Endodermal cell (in vitro differentiated cells): ENCODE measurements at places on chromosomes 7 and 10. TPM values are rescaled to one million over a fixed set of nuclear protein-coding genes. Genes with fewer than 3 reads are reported as not detected.

PTCD1 gene
- total RNA-seq: 6.6 to 12.5 TPM (median 12.1 TPM) in 3 replicates

DNA sequence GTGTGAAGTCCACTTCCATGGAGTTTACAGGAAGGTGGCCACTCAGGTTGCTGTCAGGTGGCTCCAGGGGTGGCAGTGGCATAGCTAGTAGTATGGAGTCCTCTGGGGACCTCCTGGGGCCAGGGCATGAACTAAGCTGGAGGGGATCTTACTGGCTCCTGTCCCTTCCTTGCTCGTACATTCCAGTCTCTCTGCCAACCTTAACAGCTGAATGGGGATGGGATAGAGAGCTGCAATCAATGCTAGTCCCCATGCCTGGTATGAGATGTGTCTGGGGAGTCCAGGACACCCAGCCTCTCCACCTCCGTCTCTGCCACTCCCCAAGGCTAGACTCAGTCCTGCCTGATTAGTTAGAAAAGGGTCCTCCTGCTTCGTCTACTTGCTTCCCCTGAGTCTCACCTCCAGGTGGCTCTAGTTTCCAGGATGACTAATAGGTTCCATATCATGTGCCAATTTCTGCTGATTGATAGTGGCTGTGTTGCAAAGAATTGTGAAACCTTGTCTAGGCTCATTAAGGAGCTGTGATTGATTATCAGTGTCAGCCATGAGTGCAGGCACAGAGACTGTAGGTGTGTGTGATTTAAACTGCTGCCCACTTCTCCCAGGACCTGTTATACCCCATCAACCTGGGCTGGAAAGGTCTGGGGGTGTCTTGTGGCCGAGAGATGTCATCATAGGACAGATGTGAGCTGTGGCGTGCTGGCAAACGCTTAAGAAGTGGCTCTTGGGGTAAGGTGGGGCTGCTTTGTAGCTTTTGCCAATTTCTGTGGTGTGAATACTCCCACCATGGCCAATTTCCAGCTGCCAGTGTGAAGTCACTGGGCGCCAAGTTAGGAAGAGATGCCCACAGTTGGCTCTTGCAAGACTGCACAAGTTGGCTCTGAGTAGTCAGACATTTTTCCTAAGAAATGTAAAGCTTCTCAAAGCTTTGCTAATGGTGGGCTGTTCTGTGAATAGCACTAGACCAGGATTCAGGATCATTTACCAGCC is 59.8 kb downstream of the COL13A1 start:
- no peaks in the 10 kb centered on the region for H3K27me3 ChIP-seq
- no peak overlapping the region for H3K4me3 ChIP-seq
- peaks cover 8% of the 10 kb centered on the region for H3K4me1 ChIP-seq
- no peaks in the 10 kb centered on the region for H3K36me3 ChIP-seq
- no peak overlapping the region for H3K27ac ChIP-seq

DNA sequence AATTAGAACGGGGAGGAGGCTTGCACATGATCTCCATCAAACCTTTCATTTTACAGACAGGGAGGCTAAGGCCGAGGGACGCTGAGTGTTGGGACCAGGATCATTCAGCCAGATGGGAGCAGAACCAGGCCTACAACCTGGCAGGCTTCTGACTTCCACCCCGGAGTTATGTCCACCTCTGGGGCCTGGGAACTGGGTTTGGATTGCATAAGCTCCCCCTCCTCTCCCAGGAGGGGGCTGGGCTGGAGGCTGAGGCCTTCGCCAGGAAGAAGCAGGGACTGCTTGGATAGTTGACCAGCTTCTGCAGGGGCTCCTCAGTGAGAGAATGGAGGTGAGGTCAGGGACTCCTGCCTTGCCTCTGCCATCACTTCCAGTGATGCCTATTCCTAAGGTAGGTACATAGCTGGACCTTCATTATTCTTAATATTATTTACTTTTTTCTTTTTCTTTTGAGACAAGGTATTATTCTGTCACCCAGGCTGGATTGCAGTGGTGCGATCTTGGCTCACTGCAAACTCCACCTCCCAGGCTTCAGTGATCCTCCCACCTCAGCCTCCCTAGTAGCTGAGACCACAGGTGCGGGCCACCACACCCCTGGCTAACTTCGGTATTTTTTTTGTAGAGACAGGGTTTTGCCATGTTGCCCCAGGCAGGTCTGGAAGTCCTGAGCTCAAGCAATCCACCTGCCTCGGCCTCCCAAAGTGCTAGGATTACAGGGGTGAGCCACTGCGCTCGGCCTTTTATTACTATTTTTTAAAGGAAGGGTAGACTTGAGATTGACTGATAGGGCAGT is 1.3 kb downstream of the SNX10 start:
- DNase-seq: peak; percentile 61
- H3K27me3 ChIP-seq: no peaks in the 10 kb centered on the region
- peak overlapping the region; percentile 82 for H3K4me3 ChIP-seq
- H3K4me1 ChIP-seq: peaks cover 4% of the 10 kb centered on the region

- H3K27ac ChIP-seq: peak overlapping the region; percentile 49
- DNase-seq: no peak
- no peaks in the 10 kb centered on the region for H3K27me3 ChIP-seq
- H3K36me3 ChIP-seq: no peaks in the 10 kb centered on the region
These were observed 110.8 kb downstream of the HIBADH start for GRCh38 chr7:27551803-27552400.

- H3K27ac ChIP-seq: no peak overlapping the region
- no peaks in the 10 kb centered on the region for H3K4me1 ChIP-seq
- no peak for DNase-seq
These were observed 300.8 kb downstream of the CAMK1D start for GRCh38 chr10:12650122-12650521.

GRCh38 chr7:103343758-103344452 is 662 bp downstream of the DNAJC2 start:
- H3K27ac ChIP-seq: peak overlapping the region; percentile 67
- no peaks in the 10 kb centered on the region for H3K27me3 ChIP-seq
- peak overlapping the region; percentile 91 for H3K4me3 ChIP-seq
- H3K36me3 ChIP-seq: peaks cover 31% of the 10 kb centered on the region

PGAM2 gene
- total RNA-seq: 1.3 to 1.9 TPM (median 1.6 TPM) in 3 replicates

- no peak overlapping the region for H3K27ac ChIP-seq
- no peaks in the 10 kb centered on the region for H3K36me3 ChIP-seq
- no peak overlapping the region for H3K4me3 ChIP-seq
These were observed 34.4 kb downstream of the ASAH2 start for GRCh38 chr10:50216894-50217293.

- no peaks in the 10 kb centered on the region for H3K27me3 ChIP-seq
- no peak overlapping the region for H3K4me3 ChIP-seq
- no peak overlapping the region for H3K27ac ChIP-seq
- no peaks in the 10 kb centered on the region for H3K36me3 ChIP-seq
These were observed 37.5 kb downstream of the AHCYL2 start for GRCh38 chr7:129262324-129262723.

CABCOCO1 gene
- 0.93 and 1.0 TPM in 2 replicates for total RNA-seq

RTKN2 gene
- 11.5 TPM in 2 replicates for total RNA-seq
